ENCODE measurements at places on chromosomes 2 and 18.
A peak's percentile ranks its signal among the peaks of the same experiment; 100 is the strongest.

GRCh38 chr2:42850016-42850805 is 57.8 kb upstream of the HAAO start:
- no peak for DNase-seq

DNA sequence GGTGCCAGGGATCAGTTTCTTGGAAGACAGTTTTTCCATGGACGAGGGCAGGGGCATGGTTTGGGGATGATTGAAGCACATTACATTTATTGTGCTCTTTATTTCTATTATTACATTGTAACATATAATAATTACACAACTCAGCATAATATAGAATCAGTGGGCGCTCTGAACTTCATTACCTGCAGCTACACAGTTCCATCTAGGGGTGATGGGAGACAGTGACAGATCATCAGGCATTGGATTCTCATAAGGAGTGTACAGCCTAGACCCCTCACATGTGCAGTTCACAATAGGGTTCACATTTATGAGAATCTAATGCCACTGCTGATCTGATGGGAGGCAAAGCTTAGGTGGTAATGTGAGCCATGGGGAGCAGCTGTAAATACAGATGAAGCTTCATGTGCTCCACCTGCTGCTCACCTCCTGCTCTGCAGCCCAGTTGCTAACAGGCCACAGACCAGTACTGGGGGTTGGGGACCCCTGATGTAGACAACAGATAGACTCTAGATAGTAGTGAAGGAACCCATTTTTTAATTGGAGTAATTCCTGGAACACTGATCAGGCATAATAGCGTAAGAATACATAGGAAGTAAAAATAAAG is 41.5 kb upstream of the MC4R start:
- peak; percentile 5 for DNase-seq

DNA sequence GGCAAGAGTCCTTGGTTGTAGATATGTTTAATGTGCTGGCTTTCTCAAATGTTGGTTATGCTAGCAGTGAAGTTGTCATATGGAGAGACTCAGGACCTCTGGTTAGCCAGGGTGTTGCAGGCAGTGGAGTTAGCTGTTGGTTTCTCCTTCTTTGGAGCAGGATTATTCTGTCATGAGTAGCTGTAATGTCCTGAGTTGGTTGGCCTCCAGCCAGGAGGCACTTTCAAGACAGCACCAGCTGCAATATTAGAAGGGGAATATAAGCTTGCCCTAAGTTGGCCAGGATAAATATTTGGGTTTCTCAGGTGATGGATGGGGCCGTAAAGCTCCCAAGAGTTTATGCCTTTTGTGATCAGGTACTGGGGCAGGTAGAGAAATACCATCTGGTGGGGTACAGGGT is 65.5 kb downstream of the MSTN start:
- DNase-seq, result no peak

DNA sequence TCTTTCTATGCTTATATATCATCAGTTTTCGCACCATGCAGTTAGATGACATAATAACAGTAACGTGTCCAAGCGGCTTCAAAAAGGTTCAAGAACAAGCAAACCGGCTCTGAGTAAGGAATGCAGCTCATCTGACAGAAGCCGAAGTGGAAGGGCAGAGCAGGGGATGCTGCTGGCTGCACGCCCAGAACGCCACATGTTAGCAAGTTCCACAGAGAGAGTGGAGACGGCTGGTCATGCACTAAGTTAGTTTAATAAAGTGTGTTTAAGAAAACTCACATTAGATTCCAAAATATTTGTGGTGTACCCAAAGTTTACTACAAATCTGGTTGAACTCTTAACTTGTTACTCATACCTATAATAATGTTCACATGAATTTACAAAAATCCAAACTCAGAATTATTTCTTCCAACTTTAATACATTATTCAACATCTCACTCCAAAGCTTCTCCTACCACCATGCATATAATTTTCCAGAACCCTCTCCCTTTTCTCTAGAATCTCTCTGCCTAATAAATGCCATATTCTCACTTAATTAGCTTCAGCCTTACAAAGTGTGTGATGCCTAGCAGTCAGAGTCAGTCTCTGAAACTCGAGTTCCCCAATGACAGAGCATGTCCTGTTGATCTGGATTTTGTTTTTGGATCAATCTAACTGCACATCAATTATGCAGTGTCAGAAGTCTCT is 170.0 kb downstream of the DNAH7 start:
- DNase-seq, result peak; percentile 98

DNA sequence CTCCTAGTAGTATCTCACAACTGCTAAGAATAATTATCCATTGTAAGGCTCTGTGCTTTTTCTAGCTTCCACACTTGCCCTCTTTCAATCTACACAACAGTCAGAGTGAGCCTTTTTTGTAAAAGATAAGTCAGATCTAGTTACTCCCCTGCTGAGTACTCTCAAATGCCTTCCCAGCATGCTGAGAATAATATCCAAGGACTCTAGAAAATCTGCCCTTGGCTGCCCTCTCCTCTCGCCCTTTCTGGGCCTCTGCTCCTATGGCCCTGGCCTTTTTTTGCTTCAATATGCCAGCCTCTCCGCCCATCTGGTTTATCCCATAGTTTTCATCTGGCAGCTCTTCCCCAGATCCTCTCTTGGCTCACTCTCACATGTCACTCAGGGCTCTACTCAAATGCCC is 455.9 kb upstream of the UBE2E3 start:
- DNase-seq, result no peak

DNA sequence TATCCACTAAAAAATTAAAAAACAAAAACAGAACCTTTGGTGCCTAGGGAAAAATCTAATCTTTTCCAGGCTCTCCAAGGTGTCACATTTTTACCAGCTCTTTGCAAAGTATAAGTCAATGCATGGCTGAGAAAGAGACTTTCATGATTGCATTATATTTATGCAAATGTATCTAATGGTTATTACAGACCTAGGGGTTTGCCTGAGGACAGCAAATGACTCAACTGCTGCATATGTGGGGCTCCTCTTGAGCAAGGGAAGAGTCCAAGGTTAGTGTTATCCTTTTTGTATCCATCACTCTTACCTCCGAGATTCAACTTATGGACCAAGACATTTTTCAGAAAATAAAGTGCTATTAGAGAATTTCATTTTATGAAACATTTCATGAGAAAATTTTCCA is 33.9 kb upstream of the RMP24 start:
- peak; percentile 48 for DNase-seq

DNA sequence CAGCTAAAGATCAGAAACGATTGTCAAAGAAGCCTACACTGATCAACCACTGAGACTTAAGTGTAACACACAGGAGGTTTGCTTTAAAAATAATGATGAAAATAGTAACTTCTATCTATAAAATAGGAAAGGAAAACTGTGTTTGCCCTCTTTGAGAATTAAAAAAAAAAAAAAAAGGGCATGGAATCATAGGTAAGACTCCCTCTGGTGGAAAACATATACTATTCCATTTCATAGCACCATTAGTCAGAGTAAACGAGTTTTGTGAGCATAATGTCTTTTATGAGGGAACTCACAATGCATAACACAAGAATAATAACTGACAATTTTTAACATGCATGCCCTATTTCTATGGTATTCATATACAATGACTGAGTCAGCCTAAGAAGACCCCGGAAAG is 36.3 kb downstream of the SLC35F5 start:
- DNase-seq, result peak; percentile 25

- DNase-seq, result no peak
Measured at GRCh38 chr2:217077831-217078407, 218.1 kb upstream of the TNP1 start.

GRCh38 chr18:13163167-13163927 is 55.2 kb upstream of the LDLRAD4 start:
- DNase-seq, result no peak

DNA sequence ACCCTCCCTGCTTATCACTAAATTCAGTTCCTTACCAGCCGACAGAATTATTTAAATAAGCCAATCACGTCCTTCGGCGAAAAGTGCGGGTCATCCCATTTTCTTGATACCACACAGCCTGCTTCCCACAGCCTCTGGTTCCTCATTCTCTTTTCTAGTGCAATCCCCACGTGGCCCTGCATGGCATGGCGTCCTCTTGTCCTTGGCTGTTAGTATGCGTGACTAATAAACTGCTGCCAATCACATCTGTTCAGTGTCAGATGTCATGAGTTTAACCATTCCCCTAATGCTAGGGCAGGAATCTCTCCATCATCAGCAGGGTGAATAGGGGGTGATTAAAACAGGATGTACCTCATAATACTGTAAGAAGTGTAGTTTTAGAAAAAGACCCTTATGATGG is 62.8 kb upstream of the TSPYL6 start:
- no peak for DNase-seq

- no peak for DNase-seq
Measured at GRCh38 chr2:228329282-228329681, 147.8 kb upstream of the SPHKAP start.

DNA sequence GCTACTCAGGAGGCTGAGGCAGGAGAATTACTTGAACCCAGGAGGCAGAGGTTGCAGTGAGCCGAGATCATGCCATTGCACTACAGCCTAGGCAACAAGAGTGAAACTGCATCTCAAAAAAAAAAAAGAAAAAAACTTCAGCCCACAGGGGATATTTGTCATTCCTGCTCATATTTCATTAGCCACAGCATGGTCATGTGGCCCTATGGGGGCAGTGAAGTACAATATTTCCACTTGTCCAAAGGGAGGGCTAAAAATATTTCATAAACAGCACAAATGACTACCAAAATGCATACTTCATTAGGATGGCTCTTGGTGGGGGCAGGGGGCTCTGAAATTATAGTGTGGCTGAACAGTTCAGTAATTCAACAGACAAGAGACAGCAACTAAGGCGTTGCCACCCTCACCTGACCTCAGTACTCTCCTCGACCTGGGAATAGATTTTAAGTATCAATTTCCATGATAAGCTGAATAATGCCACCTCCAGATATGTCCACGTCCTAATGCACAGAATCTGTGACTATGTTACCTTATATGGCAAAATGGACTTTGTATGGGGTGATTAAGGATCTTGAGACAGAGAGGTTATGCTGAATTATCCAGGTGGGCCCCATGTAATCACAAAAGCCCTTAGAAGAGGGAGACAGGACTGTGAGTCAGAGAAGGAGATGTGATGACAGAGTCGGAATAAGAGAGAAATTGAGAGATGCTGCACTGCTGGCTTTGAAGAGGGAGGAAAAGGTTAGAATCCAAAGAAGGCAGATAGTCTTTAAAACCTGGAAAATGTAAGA is 158.2 kb upstream of the CRIM1 start:
- no peak for DNase-seq

GRCh38 chr2:110777531-110778311 is 45.3 kb downstream of the ACOXL start:
- no peak for DNase-seq

DNA sequence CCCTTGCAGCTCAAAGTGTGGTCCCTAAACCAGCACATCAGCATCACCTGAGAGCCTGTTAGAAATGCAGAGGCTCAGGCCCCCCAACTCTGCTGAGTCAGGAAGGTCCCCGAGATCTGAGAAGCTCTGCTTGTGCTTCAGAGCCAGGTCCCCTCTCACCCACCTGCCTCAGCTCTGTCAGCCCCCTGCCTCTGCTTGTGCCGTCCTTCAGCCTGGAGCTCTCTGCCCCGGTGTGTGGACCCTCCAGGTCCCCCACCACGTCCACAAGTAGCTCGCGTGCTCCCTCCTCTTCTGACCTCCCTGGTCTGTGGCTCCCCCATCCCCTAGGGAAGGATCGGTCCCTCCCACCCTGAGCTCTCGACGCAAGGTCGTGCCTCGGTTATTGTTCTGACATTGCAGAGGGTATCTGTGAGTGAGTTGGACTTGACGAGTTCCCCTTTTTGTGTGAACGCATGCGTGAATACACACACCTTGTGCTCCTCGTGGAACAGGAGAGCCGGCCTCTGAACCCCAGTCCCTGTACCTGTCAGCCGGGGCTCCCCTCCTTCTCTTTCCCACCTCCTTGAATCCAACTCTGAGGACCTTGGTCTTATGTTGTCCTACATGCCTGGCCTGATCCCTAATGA is 75.5 kb upstream of the TAF1B start:
- DNase-seq, result no peak

DNA sequence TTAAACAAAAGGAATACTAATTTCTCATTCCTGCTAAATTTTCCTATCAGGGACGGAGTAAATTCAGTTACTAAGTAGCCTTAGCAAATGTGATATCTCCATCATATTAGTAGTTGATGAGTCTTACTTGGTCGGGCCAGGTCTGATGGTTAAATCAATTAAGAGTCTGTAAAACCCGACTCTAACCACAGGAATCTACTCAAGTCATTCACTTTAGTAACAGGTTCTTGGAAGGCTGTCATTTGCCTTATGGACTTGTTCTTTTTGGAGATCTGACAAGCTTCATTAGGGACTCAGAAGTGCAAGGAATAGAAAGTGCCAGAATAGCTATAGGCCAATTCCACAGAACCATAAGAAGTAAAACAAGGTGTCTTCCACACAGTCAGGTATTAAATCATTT is 119.0 kb downstream of the GCA start:
- DNase-seq, result no peak

DNA sequence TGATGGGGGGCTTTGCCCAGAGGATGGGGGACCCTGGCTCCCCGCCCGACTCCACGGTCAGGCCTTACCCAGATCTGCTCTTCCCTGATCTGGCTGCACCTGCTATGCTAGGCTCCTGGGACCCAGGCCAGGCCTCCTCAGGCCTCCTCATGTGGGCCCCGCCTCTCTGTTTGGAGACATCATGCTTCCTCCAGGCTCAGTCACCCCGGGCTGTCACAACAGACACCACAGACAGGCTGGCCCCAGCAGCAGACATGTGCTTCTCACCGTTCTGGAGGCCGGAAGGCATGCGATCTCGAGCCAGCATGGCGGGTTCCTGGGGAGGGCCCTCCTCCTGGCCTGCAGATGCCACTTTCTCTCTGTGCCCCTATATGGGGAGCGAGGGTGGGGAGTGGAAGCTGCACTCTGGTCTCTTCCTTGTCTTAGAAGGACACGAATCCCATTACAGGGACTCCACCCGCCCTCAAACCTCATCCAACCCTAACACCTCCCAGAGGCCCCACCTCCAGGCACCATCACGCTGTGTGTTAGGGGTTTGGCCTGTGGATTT is 10.8 kb upstream of the NEU4 start:
- DNase-seq, result no peak

DNA sequence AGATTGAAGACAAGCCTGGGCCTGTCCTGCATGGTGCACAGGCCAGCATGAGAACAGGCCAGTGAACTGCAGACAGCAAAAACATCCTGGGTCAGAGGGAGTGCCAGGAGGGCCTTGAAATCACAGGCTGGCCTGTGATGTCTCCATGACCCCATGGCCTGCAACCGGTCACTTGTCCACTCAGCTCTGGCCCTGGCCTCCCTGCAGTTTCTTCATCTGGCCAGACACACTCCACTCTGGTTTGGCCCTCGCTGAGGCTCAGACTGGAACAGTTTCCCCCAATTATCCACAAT is 12.6 kb downstream of the CYRIA start:
- DNase-seq, result no peak

- DNase-seq, result no peak
Measured at GRCh38 chr2:135590619-135591260, 59.5 kb downstream of the R3HDM1 start.

GRCh38 chr2:40556739-40557138 is 104.8 kb upstream of the SLC8A1 start:
- DNase-seq, result no peak

DNA sequence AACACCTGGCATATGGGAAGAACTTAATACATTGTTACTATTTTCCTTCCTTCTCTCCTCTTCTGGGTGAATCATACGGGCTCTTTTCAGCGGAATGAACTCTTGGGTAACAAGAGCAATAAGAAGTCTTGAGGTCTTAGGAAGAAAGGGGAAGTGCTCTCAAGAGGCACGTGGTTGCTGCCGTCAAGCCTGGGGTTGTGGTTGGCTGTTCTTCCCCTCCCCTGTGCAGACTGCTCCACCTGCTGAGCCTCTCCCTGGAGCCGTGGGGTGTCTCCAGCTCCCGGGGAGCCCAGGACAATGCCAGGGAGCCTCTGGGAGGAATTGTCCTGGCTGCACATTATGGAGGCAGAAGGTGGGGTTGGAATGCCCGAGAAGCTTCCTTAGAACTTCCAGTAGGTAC is 19.4 kb downstream of the TOGARAM2 start:
- DNase-seq, result peak; percentile 56
